HEK293T (cell line): ENCODE measurements at places on chromosomes 3 and 15.

GRCh38 chr15:99983171-99983885 is 250.1 kb upstream of the LYSMD4 start:
- DNase-seq, result no peak

DNA sequence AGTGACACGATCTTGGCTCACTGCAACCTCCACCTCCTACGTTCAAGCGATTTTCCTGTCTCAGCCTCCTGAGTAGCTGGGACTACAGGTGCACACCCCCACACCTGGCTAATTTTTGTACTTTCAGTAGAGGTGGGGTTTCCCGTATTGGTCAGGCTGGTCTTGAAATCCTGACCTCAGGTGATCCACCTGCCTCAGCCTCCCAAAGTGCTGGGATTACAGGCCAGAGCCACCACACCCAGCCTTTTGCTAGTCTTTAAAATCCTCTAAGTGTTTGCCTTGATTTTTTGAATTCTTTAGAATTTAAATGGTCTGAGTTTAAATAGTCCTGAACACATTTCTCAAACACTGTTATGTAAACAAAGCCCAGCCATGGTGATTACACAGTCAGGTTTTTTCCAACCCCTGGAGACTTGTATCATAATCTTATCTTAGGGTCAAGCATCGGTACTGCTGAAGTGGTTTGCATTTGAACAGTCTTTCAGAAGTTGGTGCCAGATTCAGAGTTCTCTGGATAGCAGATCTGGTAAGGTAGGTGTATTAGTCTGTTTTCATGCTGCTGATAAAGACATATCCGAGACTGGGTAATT is 28.2 kb upstream of the PIAS1 start:
- no peak for DNase-seq

- DNase-seq, result no peak
Observed at GRCh38 chr15:91947683-91948608, 94.4 kb downstream of the SLCO3A1 start.

- no peak for DNase-seq
Observed at GRCh38 chr3:111666041-111666735, 71.0 kb upstream of the ZBED2 start.

DNA sequence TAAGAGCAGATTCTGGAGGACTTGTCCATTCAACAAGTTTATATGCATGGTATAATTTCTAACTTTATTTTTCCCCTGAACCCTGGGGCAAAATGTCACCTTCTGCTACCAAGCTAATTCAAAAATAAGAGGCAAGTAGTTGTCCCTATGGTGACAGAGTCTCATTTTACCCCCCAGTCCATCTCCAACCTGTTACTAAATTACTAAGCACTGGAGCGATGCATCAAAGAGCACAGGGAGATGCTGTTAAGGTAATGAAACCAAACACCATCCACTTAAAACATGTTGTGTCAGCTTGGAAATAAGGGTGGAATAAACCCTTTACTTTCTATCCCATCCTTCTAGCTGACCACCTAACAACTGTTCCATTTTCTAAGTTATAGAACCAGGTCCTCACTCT is 417.4 kb upstream of the ATP11B start:
- no peak for DNase-seq

- no peak for DNase-seq
Observed at GRCh38 chr3:55630280-55630920, 143.3 kb upstream of the WNT5A start.

GRCh38 chr3:131222599-131222998 is 159.0 kb upstream of the NUDT16 start:
- no peak for DNase-seq

GRCh38 chr15:73518180-73518862 is 75.4 kb downstream of the REC114 start:
- DNase-seq, result no peak

GRCh38 chr3:17775073-17775472 is 32.6 kb upstream of the TBC1D5 start:
- DNase-seq, result no peak
